ENCODE measurements at places on chromosomes 2 and 18. TPM values are rescaled to one million over a fixed set of nuclear protein-coding genes. Genes with fewer than 3 reads are reported as not detected.

Gene CCDC74A
- 5.6 TPM for total RNA-seq

DNA sequence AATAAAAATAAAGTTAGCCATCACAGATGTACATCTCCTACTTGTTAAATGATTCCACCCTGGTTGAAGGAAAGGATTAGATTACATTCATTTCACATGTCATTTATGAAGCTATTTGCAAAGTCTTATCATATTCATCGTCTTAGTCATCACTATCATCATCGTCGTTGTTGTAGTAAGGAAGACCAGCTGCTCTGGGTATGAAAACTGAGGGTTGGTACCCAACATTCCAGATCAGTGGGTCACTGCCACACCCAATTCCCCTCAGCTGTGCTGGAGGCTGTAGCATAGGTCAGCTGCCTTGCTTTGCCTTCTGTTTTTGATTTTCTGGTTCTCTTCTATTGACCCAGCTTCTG lies 20.9 kb upstream of the CCBE1 start:
- peaks cover 23% of the 10 kb centered on the region for H3K36me3 ChIP-seq
- peak; percentile 98 for DNase-seq
- H3K27me3 ChIP-seq = peaks cover 2% of the 10 kb centered on the region
- H3K4me3 ChIP-seq = peak overlapping the region; percentile 70
- peak overlapping the region; percentile 92 for H3K27ac ChIP-seq
- H3K4me1 ChIP-seq = peaks cover 72% of the 10 kb centered on the region

Gene SLC66A3
- total RNA-seq = 15.3 TPM

DNA sequence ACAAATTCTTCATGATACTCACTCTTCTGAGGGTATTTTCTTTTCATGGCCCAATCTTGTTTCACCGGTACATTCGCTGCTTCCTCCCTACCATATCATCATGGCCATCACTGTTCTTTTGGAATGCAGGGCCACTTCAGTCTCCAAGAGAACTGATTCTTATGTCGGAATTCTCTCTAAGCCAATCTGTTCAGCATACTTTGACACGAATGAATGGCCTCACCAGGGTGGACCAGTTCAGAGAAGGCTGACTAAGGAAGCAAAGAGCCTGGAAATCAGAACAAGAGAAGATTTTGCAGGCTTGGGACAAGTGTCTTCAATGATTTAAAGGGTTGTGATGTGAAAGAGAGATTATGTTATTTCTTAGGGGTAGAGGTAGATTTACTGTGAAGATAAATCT lies 5.0 kb upstream of the EPB41L5 start:
- no peak overlapping the region for H3K4me3 ChIP-seq
- peaks cover 7% of the 10 kb centered on the region for H3K4me1 ChIP-seq
- no peak overlapping the region for H3K27ac ChIP-seq
- no peak for DNase-seq
- H3K27me3 ChIP-seq = no peaks in the 10 kb centered on the region

Gene MPHOSPH10
- 37.6 TPM for total RNA-seq

Gene ANKRD62
- not detected for total RNA-seq

- H3K27me3 ChIP-seq = peaks cover 1% of the 10 kb centered on the region
- no peaks in the 10 kb centered on the region for H3K4me1 ChIP-seq
- H3K36me3 ChIP-seq = no peaks in the 10 kb centered on the region
- no peak overlapping the region for H3K4me3 ChIP-seq
These were observed 382.0 kb downstream of the RAD51AP2 start for GRCh38 chr2:17136231-17136630.

DNA sequence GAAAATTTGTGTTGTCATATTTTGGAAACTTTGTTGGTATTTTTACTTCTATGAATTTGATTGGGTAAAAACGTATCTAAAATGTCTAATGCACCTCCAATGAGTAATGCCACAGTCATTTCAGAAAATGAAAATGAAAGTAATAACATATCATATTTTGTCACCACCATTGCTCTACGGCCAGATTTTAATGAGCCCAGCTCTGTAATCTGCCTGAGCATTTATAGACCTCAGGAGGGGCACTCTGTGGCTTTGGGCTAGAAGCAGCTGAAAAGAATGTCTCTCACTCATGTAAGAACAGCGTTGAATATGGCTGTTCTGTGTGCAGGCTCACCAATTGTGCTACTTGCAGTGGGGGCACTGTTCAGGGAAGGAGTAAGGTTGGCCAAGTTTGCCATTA lies 32.7 kb upstream of the ABCA12 start:
- peaks cover 8% of the 10 kb centered on the region for H3K4me1 ChIP-seq
- peak overlapping the region; percentile 74 for H3K4me3 ChIP-seq
- no peaks in the 10 kb centered on the region for H3K36me3 ChIP-seq
- no peak for DNase-seq

DNA sequence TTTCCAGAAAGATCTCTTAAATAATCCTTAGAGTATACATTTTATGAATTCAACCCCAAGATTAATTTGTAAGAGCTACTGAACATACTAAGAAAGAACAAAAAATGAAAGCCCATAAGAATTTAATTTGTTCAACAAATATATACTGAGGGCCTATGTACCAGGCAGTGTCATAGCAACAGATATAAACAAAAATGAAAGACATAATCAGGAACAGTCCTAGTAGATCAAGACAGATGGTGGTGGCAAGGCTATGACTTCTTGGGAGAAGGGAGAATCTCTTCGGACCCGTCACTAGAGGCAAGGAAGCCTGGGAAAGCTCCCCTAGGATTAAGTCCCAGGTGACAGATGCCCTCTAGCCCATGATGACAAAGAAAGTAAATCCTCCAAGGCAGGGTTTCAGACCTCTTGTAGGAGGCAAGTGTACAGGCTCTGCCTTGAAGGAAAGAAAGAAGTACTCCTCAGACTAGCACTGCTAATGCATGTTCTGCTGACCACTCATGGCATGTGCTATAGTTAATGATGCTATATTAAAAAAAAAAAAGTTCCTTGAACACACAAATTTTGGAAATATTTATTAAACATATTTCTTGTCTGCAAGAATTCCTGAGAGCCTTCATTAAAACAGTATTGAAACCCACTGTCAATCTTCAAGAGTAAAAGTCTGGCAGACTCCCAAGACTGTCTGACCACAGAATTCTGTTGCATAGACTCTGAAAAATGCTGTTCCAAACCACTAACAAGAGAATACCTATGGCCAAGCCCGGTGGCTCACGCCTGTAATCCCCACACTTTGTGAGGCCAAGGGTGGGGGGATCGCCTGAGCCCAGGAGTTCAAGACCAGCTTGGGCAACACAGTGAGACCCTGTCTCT lies 31.5 kb downstream of the NOL10 start:
- H3K27ac ChIP-seq = peak overlapping the region; percentile 73
- peak overlapping the region; percentile 7 for H3K4me3 ChIP-seq
- H3K27me3 ChIP-seq = no peaks in the 10 kb centered on the region
- peaks cover 57% of the 10 kb centered on the region for H3K4me1 ChIP-seq

DNA sequence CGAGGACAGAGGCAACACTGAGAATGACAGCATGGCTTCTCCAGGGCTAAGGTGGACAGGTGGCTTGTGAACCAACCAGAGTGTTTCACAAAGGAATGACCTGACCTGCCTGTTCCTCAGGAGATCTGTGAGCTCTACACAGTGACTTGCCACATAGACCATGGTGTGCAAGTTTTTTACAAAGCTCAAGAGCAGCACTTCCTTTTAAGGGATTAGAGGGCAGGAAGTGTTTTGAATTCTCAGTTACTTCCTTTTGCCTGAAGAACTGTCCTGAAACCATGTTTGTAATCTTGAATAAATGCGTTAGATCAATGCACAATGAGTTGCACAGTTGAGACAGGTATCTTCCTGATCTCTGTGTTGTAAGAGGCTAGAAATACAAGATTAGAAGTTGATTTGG lies 421.9 kb downstream of the THSD7B start:
- peaks cover 24% of the 10 kb centered on the region for H3K4me1 ChIP-seq
- H3K27me3 ChIP-seq = peaks cover 1% of the 10 kb centered on the region
- H3K27ac ChIP-seq = no peak overlapping the region
- no peak for DNase-seq
- no peaks in the 10 kb centered on the region for H3K36me3 ChIP-seq

Gene EVX2
- total RNA-seq = not detected

All from HFFc6 (cell line).